ENCODE measurements at places on chromosomes 13 and 19.

GRCh38 chr13:66657165-66657881 is 572.8 kb downstream of the PCDH9 start:
- DNase-seq: no peak

DNA sequence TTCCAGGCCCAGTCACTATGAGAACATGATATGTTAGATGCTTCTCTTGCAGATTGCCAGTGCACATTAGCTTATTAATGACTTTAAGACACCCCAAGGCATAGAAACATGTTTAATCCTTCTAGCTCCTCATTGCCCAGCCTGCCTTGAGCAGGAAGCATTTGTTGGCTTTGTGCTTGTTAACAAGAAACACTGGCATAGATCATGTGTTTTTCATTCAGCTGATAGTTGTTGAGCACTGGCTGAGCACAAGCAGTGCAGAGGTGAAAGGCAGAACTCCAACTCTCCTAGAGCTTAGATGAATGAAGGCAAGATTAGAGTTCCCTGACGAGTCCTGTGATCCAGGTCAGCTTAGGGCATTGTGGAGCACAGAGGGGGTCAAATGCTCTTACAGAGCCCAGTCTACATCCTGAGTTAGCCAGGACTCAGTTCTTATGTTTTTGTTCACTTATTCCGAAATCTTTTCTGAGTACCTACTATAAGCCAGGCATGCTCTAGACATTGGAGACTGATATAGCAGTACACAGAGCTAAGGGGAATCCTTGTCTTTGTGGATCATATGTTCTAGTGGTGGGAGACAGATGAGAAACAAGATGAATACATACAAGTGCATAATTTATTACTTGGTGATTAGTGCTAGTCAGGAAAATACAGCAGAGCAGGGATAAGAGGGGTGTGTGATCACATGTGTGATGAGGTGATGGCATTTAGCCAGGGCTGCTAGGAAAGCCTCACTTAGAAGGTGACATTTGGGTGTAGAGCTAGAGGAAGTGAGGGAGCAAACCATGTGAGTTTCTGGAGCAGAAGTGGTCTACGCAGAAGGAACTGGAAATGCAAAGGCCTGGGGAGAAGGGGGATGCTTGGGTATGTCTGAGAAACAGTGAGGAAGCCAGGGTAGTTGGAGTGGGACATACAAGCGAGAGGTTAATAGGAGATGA is 101.2 kb downstream of the WASF3 start:
- DNase-seq: peak; percentile 11

GRCh38 chr19:41863209-41863931 is 3.3 kb downstream of the RPS19 start:
- DNase-seq: peak; percentile 60

- no peak for DNase-seq
These were observed 17.0 kb downstream of the DOCK9 start for GRCh38 chr13:98960606-98961502.

- no peak for DNase-seq
These were observed 160.0 kb upstream of the ATXN8OS start for GRCh38 chr13:69947582-69947981.

DNA sequence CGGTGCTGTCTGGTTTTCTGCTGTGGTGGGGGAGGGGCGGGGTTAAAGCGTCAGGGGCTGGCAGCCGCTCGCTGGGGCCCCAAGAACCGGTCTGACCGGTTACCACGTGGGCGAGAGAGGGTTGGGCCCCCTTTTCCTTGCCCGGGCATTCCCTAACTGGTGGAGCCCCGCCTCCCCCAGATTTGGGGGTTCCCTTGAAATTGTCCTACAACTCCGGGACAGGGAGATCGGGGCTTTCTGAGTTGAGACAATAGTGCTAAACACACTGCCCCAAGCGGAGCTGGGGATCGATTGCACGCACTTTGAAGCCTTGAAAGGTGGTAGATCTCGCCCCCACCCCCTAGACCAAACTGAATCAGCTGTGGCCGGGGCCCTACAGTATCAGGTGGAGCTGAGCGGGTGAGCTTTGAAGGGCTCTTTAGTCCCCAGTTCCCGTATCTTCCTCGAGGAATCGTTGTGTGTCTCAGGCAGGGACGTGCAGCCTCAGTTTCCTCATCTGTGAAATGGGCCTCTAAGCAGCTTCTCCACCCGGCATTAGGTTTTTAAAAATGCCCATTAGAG is 4.8 kb downstream of the IER2 start:
- peak; percentile 64 for DNase-seq

GRCh38 chr13:112742583-112742982 is 52.7 kb downstream of the ATP11A start:
- no peak for DNase-seq

DNA sequence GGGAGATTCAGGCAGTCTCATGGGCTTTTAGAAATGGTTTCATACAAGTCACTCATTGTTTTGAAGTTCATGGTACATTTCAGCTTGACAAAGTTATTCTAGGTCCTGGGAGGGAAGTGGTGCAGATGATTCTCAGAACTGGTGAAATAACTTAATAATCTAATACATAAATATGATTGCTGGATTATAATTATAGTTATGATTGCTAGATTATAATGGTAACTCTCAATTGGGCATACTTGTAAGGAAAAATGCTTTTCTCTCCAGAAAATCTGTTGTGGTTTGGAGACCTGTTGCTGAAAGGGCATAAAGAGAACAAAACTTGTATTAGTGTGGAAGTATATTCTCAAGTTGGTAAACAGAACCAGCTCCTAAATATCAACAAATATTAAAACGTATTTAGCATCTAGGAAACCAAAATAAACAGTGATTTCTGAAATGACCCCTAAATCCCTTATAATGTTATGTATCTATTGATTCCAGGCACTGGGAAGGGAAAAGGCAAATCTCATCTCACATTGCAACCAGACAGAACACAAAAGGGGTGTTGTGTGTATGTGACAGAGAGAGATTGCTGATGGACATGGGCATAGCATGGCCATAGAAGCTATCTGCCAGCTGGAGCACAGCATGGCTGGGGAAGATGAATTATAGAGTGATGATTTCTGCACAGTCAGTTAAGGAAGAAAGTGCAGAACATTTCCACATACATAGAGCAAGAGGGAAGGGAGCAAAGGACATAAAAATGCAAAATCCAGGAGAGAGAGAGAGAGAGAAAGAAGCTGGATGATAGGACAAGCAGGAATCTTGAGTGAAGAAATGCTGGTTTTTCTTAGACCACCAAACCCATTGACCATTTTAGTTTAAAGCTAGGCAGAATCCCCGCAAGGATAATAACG is 87.1 kb upstream of the FRY start:
- no peak for DNase-seq

DNA sequence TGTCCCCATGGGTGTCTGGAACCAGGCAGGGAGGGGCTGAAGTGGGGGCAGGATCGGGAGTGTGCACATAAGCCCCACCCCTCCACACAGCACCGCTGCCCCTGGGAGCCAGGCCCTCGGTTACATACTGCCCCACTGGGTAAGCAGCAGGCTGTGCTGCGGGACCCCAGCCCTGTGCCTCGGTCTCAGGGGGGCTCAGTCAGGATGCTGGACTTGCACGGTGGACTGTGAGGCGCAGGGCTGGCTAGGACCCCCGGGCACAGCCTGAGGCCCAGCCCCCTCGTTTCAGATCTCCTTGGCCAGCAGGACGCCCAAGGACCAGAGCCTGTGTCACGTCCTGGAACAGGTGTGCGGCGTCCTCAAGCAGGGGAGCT is 16.3 kb downstream of the MPND start:
- no peak for DNase-seq

DNA sequence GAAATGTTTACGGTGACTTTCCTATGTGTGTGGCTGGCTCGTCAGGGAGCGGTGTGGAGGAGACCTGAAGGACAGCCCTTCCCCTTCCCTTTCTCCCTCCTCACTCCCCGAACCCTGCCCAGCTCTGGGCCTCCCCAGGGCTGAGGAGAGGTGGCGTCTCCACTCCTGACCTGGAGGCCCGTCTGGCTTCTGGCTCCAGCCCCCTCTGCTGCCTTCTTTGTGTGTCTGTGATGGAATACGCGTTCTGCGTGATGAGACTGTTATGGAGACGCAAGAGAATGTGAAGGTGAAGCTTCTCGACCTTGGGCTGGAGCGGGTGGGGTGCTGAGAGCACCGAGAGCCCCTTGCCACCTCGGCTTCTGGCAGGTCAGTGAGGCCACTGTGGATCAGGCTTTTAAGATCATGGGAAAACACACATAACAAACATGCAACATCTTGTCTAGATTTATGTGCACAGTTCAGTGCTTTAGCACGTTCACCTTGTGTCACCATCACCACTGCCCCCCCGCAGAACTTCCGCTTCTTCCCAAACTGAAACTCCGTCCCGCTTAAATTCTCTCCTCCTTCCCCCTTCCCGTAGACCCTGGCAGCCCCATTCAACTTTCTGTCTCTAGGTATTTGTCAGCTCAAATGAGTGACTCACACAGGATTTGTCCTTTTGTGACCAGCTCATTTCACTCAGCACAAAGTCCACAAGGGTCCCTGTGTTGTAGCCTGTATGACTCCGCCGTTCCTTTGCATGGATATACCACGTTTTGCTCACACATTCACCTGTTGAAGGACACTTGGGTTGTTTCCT is 24.7 kb downstream of the ATP11A start:
- no peak for DNase-seq

DNA sequence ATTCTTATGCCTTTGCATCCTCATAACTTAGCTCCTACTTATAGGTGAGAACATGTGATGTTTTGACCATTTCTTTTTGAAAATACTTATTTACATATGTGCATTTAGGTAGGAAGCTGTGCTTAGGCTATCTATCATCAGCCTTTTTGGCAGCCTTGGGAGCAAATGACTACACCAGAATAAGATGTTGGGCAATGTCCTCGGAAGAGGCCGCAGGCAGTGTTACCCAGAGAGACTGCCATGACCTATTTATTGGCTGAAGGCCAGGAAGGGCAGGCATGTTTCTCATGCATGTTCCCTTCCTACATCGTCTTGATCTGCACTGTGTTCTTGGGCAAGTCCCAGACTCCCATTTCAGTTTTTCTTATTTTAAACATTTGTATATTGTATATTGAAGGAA is 122.3 kb downstream of the B3GLCT start:
- no peak for DNase-seq

GRCh38 chr13:46961719-46962118 is 64.9 kb upstream of the HTR2A start:
- no peak for DNase-seq

DNA sequence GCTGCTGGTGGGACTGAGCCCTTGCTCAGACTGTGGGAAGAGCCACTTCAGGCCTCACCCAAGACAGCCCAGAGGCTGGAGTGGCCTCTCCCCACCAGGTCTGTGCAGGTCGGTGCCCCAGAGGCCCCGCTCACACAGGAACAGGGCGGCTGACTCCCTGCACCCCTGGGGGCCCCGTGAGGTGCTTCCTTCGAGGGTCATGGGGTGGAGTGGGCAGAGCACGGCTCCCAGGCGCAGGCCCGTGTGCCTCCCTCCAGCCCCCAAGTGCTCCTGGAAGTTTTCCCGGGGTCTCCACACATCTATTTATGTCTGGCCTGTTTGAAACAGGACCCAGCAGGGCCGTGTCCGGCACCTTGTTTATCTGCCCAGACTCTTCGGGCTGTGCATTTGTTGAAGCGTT is 9.5 kb upstream of the TMEM255B start:
- DNase-seq: no peak

- no peak for DNase-seq
These were observed 3.5 kb upstream of the UBAC2 start for GRCh38 chr13:99197117-99197651.

GRCh38 chr13:30734439-30734838 is 904 bp upstream of the ALOX5AP start:
- DNase-seq: no peak

DNA sequence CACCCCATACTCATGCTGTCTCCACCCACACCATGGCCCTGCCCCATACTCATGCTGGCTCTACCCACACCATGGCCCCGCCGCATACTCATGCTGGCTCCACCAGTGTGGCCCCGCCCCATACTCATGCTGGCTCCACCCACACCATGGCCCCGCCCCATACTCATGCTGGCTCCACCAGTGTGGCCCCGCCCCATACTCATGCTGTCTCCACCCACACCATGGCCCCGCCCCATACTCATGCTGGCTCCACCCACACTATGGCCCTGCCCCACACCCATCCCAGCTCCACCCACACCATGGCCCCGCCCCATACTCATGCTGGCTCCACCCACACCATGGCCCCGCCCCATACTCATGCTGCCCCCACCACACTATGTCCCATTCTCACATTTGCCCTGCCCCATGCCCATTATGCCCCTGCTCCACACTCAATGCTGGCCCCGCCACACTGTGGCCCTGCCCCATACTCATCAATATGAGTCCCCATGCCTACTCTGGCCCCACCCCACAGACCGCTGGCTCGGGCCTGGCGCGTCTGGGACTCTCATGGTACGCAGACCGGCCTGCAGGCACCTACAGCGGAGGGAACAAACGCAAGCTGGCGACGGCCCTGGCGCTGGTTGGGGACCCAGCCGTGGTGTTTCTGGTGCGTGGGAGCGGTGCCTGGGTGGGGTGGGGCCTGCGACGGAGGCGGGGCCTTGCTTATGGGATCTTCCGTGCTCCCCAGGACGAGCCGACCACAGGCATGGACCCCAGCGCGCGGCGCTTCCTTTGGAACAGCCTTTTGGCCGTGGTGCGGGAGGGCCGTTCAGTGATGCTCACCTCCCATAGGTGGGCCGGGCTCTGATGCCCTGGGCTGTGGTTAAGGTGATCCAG is 3.7 kb upstream of the ARHGAP45 start:
- DNase-seq: peak; percentile 68

GRCh38 chr19:8528500-8528899 is 14.5 kb upstream of the ZNF414 start:
- DNase-seq: no peak

GRCh38 chr19:4375164-4376027 is 25.0 kb downstream of the SH3GL1 start:
- peak; percentile 65 for DNase-seq

DNA sequence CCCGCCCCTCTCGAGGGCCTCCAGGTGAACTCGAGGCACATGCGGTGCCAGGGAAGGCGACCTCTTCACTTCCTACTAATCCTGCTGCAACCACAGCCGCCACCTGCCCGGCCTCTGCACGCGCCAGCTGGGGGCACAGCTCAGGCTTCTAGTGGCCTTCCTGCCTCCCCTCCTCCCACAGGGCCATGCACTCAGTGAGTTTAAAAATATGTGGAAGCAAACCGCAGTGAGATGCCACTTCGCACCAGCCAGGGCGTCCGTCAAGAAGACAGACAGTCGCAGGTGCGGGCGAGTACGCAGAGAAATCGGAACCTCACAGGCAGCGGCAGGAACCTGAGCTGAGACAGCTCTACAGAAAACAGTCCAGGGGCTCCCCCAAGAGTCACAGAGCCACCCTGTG is 10.4 kb downstream of the LMNB2 start:
- peak; percentile 85 for DNase-seq

- no peak for DNase-seq
These were observed 5.4 kb downstream of the ATP4B start for GRCh38 chr13:113652404-113653263.

- no peak for DNase-seq
These were observed 696.3 kb upstream of the SLC10A2 start for GRCh38 chr13:103762523-103762922.

- no peak for DNase-seq
These were observed 1.5 kb downstream of the SPATA13 start for GRCh38 chr13:24161980-24162525.

GRCh38 chr13:40172149-40172591 is 494.3 kb downstream of the FOXO1 start:
- DNase-seq: no peak

- DNase-seq: no peak
These were observed 34.1 kb downstream of the INSR start for GRCh38 chr19:7260161-7260560.
